Activated naive CD4-positive, alpha-beta T cell treated with anti-CD3 and anti-CD28 coated beads for 36 hours (primary cell): ENCODE measurements at places on chromosomes 12 and 14. TPM values are rescaled to one million over a fixed set of nuclear protein-coding genes. Genes with fewer than 3 reads are reported as not detected.

FOXN3 gene
- total RNA-seq = 65.0 TPM

NTN4 gene
- not detected for total RNA-seq

GRCh38 chr12:67161322-67161918 lies 107.7 kb upstream of the CAND1 start:
- no peaks in the 10 kb centered on the region for H3K4me1 ChIP-seq
- H3K36me3 ChIP-seq = no peaks in the 10 kb centered on the region
- no peak overlapping the region for H3K27ac ChIP-seq
- no peak overlapping the region for H3K4me3 ChIP-seq
- DNase-seq = peak; percentile 70

- peaks cover 2% of the 10 kb centered on the region for H3K4me1 ChIP-seq
- peaks cover 2% of the 10 kb centered on the region for H3K27me3 ChIP-seq
- no peak overlapping the region for H3K27ac ChIP-seq
- H3K4me3 ChIP-seq = no peak overlapping the region
These were observed 78.2 kb downstream of the IPO8 start for GRCh38 chr12:30617346-30618016.

DNA sequence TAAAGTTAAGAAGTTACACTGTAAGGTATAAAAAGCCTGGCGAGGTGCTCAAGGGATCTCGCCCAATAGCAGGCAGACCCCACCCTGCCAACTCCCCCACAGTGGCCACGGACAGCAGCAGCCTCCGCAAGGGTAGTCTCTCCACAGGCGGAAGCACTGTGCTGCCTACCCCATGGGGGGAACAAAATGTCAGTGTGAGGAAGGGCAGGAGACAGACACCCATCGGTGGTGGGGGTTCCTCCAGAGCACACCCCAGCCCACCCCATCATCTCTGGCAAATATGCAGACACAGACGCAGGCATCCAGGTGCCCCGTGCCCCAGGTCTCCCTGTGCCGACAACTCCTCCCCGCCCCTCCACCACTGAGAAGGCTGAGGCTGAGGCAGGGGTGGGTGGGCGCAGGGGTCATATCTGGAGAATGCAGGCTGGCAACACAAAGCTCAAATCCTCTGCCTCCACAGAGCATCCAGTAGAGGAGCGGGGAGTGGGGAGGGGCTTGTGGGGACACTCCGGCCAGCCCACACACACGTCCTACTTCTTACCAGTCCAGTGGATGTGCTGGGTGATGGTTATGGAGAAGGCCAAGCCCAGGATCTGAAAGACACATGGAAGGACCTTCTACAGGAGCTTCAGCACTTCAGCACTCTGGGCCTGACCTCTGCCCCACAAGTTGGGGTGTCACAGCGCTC lies 68.3 kb upstream of the DDX11 start:
- H3K27ac ChIP-seq = no peak overlapping the region
- no peaks in the 10 kb centered on the region for H3K27me3 ChIP-seq
- H3K4me3 ChIP-seq = no peak overlapping the region
- no peak for DNase-seq
- H3K4me1 ChIP-seq = no peaks in the 10 kb centered on the region

DNA sequence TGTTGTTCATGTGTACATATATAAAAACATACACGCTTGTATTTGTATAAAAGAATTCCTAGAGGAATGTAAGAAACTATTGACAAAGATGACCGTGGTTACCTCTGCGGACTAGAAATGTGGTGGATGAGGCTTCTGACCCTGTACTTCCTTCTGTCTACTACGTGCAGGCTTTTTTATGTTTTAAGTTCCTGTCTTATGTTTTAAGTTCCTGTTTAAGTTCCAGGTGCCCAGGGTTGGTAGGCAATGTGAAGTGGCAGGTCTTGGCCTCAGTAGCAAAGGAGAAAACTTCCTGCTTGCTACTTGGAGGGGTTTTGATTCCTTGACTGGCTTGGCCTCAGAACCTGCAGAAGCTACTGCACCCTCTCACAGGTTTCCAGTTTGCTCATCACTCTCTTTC lies 11.6 kb downstream of the POMT2 start:
- DNase-seq = no peak
- no peaks in the 10 kb centered on the region for H3K4me1 ChIP-seq
- H3K27ac ChIP-seq = no peak overlapping the region
- no peaks in the 10 kb centered on the region for H3K27me3 ChIP-seq

- peak; percentile 5 for DNase-seq
- H3K4me1 ChIP-seq = no peaks in the 10 kb centered on the region
- H3K4me3 ChIP-seq = no peak overlapping the region
- H3K36me3 ChIP-seq = no peaks in the 10 kb centered on the region
- H3K27me3 ChIP-seq = peaks cover 6% of the 10 kb centered on the region
- H3K27ac ChIP-seq = no peak overlapping the region
These were observed 17.4 kb downstream of the PAWR start for GRCh38 chr12:79673354-79673753.
